ENCODE measurements at places on chromosomes 5 and 9.

GRCh38 chr9:27539479-27540441 is 10.1 kb upstream of the MOB3B start:
- DNase-seq: no peak

GRCh38 chr5:77168161-77168878 is 42.2 kb upstream of the PDE8B start:
- no peak for DNase-seq

- no peak for DNase-seq
Observed at GRCh38 chr5:14663734-14664269, 716 bp upstream of the OTULIN start.

GRCh38 chr9:131951905-131952304 is 127.8 kb downstream of the MED27 start:
- DNase-seq: no peak

DNA sequence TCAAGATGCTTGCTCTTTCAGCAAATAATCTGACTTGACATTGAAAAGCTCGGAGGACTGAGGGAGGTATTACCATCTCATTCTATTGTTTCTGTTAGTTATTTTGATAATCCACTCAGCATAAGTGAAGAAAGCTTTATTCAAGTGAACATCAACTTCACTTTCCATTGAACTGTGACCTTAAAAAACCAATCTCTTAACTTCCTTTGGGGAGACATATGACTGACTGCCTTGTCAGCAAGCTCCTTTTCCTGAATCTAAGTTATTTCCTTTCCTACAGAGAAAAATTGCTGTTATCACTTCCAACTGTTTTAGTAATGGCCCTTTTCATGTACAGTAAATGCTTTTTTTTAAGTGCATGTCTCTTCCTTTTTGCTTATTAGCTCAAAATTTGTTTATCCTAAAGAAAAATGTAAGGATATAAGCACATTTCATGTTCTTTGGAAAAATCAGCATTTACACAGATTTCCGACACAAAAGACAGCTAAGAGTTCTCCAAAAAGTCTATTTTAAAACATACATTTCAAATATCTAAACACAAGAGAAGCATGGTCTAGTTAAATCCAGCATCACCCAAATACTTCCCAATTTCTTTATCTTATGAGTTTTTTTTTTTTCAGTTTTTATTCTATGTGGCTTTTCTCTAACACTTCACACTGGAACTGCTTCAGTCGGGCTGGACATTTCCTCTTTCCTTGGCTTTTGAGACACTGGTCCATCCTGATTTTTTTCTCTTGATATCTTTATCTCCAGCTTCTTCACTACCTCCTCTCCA is 117.9 kb upstream of the DAB2 start:
- DNase-seq: no peak

- DNase-seq: no peak
Observed at GRCh38 chr5:111972080-111972479, 215.1 kb upstream of the NREP start.

DNA sequence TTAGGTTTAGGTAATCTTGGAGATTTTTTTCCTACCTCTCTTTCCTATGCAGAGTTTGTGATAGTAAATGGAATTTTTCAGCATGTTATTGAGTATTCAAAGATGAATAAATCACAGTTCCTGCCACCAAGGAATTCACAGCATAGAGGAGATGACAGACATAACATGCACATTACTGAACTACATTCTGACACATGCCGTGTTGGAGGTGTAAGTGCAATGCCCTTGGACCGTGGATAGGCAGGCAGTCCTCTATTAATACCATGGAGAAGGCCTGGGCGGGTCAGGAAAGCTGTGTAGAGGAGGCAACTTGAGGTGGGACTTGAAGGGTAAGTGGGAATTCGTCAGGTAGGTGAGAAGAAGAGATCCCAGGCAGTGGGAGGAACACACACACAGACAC is 43.9 kb downstream of the MCCC2 start:
- DNase-seq: no peak

All from AML-193 (cell line).